ENCODE measurements at places on chromosomes 7 and 10.

- no peak for DNase-seq
Observed at GRCh38 chr10:91709394-91709798, 76.5 kb upstream of the PPP1R3C start.

- DNase-seq: no peak
Observed at GRCh38 chr10:113221756-113222168, 271.7 kb downstream of the TCF7L2 start.

- no peak for DNase-seq
Observed at GRCh38 chr10:19231034-19231433, 182.4 kb downstream of the MALRD1 start.

DNA sequence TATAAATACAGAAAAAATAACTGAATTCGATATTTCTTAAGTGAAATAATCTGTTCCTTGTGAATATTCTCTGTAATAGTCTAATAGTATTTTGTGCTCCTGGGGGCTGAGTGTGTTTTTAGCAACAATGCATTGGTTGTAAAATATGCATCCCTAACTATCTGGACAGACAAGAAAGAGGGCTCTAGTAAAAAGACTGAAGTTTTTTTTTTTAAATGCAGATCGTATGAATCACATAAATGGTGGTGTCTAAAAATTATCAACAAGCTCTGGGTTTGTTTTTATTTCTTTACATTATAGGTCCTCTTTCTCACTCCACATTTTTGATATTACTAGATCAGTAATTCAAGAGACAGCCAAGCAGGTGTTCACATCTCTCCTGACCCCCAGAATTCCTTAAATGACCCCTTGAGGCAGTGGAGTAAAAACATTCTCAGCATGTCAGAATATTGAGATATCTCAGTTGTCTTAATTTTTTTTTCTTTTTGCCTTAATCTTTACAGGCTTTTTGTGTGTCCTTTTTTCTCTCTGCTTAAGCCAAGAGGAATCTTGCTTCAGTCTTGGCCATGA is 18.2 kb downstream of the ARID5B start:
- DNase-seq: no peak

DNA sequence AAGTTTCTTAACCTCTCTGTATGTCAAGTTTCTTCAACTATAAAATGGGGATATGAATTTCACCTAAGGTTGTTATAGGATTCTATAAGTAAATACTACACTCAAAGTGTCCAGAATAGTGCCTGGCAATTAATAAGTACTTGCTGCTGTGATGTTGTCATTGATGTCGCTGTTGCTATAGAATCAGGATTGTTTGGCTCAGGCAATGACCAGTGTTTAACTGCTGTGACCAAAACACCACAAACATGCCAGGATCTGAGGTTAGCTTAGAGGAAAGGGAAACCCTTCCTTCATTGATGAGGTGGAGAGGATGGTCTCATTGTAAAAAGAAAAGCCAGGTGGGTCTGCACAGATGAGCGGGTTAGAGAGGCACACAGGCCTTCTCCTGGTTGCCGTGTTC is 223.1 kb upstream of the INHBA start:
- DNase-seq: no peak

DNA sequence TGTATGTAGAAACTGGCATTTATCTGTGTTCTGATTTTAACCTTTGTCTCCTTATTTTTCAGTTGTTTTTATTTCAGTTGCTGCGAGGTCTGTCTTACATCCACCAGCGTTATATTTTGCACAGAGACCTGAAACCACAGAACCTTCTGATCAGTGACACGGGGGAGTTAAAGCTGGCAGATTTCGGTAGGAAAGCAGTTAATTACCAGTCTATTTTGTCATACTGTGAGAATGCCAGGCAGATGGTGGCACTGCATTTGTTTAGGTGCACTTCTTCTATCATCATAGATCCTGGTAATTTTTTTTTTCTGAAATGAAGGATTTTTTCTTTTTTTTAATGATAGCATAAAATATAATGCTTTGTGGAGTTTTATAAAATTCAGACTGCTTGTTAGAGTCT is 321.4 kb downstream of the CDK14 start:
- DNase-seq: no peak

- no peak for DNase-seq
Observed at GRCh38 chr10:34319197-34319846, 495.8 kb downstream of the PARD3 start.

DNA sequence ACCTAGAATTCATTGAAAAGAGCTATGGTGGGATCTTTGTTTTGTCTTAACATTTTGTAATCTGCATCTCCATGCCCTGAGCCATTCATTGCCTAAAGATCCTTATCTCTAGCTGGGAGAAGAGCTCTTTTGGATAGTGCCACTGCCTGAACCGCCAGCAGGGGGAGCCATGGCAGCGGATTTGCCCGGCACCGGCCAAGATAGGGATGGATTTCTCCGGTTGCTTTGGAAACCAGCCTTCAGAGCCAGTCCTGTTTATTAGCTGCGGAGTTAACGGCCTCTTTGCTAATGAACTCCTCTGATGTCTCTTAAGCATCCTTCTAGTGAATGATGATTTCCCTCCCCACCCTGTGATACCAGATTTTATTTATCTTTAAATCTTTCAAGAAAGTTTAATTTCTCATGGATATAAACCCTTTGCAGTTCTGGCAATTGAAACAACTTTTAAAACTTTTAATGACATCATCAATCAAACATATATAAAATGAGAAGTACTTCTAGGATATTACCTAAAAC is 58.2 kb upstream of the LYZL2 start:
- DNase-seq: peak; percentile 83

DNA sequence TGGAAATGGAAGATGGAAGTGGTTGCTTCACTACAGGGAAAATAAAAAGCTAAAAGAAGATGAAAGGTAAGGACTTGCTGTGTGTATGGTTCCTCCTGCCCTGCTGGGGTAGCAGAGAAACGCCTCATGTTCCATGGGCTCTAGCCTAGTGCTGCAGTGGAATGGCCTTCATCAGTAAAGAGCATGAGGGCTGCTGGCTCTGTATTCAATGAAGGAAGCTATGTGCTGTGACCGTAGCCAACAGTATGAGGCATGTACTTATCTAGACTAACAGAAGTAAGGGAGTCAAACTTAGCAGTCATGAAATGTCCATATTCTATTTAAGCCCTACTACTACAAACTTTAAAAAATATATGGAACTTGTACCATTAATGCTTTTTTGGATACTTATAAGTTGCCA is 54.3 kb downstream of the GDI2 start:
- DNase-seq: no peak

GRCh38 chr10:77873536-77874380 is 52.8 kb downstream of the DLG5 start:
- DNase-seq: no peak

- DNase-seq: no peak
Observed at GRCh38 chr7:67348171-67348570, 351.5 kb downstream of the TYW1 start.

- DNase-seq: peak; percentile 18
Observed at GRCh38 chr10:97320480-97321031, 1.5 kb downstream of the FRAT1 start.

DNA sequence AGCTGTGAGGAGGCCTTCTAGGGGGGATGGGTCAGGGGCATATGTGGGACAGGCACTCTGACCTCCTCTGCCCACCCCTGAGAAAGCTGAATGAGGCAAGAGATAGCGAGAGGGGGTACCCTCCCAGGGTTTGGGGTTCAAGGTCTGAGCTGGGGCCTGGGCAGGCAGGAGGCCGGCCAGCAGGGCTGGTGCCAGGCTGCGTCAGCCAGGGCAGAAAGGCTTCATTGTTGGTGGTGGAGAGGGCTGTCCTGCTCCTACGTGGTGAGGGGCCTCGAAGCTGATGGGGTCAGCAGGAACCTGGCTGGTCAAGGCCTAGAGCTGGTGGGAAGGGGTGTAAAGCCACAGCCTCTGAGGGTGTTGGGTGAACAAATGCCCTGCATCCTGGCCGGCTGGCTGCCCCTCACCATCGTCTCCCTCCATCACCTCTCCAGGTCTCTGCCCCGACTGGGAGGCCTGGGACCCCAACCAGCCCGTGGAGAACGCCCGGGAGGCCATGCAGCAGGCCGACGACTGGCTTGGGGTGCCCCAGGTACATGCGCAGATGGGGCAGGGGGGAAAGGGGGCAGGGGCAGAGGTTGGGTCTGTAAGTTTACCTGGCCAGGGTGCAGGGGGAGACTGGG is 6.6 kb downstream of the FLNC start:
- no peak for DNase-seq

DNA sequence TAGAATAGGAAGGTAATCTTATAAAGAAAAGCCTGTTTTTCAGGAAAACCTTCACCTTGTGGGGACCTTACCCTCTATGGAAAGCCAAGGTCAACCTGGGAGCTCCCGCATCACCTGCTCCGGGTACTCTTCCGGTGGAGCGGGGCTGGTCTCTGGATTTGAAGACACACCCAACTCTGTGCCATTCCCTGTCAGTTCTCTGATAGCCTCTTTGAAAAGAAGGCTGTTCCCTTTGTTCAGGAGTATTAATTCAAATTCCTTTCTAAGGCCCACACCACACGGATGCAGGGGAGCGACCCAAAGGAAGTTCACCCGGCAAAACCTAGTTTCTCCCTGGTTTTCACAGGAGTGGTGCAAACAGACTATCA is 10.7 kb downstream of the CTBP2 start:
- DNase-seq: no peak

- DNase-seq: no peak
Observed at GRCh38 chr7:42093349-42093905, 143.6 kb downstream of the GLI3 start.

DNA sequence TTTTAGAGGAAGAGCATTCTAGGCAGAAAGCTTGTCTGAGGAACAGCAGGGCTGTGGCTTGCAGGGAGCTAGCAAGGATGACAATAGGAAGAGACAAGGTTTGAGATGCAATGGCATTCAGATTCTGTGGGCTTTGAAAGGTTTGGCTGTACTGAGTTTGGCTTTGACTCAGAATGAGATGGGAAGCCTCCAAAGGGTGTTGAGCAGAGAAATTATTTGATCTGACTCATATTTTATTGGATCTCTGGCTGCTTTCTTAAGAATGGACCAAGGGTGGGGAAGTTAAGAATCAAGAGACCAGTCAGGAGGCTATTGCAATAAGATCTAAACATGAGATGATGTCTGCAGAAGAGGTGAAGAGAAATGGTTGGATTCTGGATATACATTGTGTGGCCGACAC is 273.2 kb downstream of the CDK14 start:
- no peak for DNase-seq

- no peak for DNase-seq
Observed at GRCh38 chr10:89278900-89279392, 22.9 kb upstream of the IFIT2 start.

DNA sequence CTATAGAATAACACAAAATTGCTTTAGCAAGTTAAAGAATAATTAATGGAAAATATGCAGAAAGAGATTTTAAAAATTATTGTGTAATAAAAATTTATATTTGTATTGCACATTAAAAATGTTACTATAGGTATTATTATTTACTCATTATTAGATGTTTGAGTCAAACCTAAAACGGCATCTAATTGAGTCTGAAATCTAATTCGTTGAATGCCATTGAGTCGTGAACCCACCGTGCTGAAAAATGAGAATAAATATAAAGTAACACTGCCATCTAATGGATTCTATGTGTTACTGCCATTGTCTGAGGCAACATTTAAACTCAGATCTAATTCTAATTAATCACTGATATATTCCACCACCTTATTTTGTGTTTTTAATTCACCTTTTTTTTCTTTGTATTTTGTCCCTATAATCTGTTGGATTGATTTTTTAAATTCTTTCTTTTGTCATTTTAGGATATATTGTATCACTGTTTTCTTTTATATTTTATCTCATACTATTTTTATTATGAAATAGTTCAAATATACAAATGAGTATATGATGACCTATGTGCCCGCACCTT is 62.2 kb downstream of the SAMD9 start:
- no peak for DNase-seq

GRCh38 chr10:1050554-1050953 is 1.6 kb upstream of the IDI1 start:
- DNase-seq: peak; percentile 54

DNA sequence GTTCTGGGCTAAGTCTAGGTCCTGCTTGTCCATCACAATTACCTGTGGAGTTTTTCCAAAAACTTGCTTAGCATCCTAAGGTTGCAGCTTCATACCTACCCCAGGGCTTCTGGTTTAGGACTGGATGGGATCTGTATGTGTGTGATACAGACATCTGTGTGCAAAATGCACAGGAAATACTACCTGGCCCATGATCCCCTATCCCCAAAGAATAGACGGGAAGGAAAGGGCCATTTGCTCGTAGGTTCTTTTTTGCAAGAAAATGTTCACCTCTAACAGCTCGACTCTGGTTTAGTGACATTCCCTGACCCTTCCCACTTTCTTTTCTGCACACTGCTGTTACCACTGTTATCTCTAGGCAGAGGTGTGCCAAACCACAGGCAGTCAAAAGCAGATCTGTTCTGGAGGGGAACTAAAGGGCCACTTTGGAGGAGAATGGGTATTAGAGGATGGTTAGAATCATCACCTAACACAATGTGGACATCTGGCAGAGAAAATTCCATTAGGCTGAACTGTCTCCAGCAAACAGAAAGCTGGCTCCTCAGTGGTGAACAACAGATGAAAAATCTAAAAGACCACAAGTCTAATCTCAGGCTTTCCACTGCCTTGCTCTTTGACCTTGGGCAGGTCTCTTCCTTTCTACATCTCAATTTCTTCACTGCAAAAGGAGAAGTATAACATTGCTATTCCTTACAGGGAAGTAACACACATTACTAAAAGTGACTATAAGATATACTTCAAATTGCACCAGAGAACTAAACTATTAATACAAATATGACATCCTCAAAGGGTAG is 107.4 kb downstream of the UBE2H start:
- DNase-seq: no peak

DNA sequence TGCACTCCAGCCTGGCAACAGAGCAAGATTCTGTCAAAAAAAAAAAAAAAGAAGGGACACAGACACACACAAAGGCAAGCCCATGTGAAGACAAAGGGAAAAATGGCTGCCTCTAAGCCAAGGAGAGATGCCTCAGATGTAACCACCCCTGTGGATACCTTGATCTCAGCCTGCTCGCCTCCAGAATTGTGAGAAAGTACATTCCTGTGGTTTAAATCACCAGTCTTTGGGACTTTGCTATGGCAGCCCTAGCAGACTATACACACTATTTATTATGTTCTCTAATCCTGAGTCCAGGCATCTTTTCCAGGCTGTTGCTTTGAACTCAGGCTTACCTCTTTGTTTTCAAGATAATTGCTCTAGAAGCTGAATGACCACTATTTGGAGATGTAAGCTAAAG is 494.3 kb downstream of the GALNT17 start:
- no peak for DNase-seq

- DNase-seq: no peak
Observed at GRCh38 chr7:50679218-50680007, 103.3 kb downstream of the GRB10 start.

DNA sequence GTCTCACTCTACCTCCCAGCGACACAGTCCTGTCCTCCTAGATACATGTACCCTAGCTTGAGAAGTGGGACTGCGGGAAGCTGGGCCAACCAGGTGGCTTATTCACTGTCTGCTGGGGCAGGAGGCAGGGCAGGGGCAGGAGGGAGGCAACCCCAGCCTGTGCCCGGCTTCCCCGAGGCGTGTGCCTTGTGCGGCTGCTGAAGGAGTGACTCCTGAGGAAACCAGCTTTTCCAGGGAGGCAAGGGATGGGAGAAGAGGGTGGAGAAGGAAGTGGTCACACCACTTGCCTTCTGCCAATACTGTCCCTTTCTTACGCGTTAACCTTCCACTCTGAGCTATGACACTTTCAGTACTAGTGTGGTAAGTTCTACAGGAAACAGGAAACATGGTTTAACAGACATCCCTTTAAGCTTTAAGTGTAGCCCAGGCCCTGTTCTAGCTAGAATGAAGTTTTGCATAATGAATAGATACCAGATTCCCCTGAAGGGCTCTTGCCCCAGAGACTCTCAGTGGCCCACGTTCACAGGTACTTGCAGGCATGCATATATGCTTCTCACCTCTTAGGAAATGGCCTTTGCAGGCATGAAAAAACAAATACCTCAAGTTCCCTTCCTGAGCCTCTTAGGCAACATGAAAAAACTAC is 40.6 kb downstream of the SYPL1 start:
- DNase-seq: peak; percentile 18

Data from activated CD4-positive, alpha-beta T cell treated with anti-CD3 and anti-CD28 coated beads, Interleukin-2, amount 50 U/mL, for 1 hour (primary cell).